Stimulated activated CD8-positive, alpha-beta memory T cell treated with anti-CD3 and anti-CD28 coated beads, Interleukin-4, amount 100 ng/mL, for 1 hour (primary cell): ENCODE measurements at places on chromosomes 1 and 21.

DNA sequence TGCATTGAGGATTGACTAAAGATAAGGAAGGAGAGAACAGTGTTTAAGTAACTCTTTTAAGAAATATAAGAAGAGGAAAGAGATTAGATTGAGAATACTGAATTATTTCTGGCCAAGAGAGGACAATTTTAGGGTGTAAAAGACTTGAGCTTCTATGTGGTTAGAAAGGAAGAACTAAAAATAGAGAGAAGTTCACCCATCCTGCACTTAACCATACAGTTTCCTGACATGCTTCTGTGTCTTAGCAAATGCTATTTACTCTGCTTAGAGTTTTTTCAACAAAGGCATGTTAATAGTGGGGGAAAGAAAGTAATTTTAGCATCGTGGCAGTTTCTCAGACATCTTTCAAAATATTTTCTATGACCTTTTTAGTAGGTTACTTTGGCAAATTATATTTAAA is 122.8 kb upstream of the GPR52 start:
- DNase-seq, result no peak

DNA sequence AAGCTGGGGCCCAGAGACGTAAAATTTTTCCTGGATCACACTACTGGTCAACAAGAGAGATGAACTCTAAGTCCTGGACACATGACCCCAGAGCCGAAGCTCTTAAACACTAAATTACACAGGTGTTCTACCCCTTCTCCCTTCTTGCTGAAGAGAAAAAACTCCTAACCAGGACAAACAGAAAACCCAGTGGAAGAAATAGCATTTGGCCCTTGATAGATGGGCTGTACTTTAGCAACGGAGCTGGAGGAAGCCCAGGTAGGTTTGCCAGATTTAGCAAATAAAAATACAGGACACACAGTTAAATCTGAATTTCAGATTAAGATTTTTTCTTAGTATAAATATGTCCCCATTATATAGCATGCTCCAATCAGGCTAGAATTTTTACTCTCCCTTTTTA is 72.7 kb downstream of the DIRAS3 start:
- no peak for DNase-seq

DNA sequence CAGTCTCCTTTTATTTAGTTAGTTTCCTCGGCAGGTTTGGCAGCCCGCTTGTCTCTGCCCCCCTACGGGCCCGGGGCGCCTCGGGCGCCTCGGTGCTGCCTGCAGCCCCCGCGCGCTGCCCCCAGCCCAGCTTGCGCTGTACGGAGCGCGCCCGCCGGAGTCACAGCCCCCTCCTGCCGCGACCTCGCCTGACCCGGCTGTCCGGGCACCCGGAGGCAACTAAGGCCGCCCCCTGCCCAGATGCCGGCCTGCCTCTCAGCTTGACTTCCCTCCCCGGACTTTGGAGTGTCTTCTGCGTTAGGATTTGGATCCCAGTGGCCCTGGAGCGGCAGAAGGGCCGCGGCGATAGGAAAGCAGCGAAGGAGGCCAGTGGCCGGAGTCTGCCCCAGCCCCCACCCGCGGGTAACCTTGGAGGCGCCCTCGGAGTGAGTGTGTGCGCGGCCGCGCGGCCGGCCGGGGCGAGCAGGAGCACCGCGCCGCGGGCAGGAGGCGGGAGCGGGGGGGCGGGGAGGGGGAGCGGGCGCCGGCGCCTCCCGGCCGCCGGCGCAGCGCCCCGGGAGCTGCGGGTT is 7.6 kb downstream of the CDKN2C start:
- DNase-seq, result no peak

- no peak for DNase-seq
These were observed 224.9 kb upstream of the JUN start for GRCh38 chr1:59008599-59009347.

DNA sequence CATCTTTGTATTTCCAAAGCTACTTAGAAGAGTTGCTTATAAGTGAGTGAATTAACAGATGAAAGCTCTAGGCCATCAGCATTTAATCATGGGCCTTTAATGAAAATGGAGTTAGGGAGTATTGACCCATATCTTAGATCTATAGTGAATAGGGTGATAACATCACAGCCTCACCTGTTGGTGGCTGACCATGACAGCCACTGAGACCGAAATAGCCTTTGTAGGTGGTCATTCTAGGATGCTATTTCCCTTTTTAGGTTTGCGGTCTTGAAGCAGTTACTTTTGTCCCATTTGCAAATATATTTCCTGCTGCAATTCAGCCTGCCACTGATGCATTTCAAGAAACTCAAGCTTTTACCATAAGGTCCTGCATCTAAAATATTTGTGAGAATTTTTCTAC is 410.1 kb upstream of the LYPLAL1 start:
- DNase-seq, result no peak

- peak; percentile 26 for DNase-seq
These were observed 8.2 kb downstream of the IFFO2 start for GRCh38 chr1:18948048-18948912.

GRCh38 chr1:211329764-211330201 is 3.1 kb downstream of the TRAF5 start:
- no peak for DNase-seq

- no peak for DNase-seq
These were observed 27.4 kb upstream of the RNF2 start for GRCh38 chr1:185017966-185018365.

- DNase-seq, result no peak
These were observed 400.6 kb downstream of the PTPRU start for GRCh38 chr1:29636936-29637335.

- DNase-seq, result no peak
These were observed 22.2 kb upstream of the MYOC start for GRCh38 chr1:171674431-171675405.

DNA sequence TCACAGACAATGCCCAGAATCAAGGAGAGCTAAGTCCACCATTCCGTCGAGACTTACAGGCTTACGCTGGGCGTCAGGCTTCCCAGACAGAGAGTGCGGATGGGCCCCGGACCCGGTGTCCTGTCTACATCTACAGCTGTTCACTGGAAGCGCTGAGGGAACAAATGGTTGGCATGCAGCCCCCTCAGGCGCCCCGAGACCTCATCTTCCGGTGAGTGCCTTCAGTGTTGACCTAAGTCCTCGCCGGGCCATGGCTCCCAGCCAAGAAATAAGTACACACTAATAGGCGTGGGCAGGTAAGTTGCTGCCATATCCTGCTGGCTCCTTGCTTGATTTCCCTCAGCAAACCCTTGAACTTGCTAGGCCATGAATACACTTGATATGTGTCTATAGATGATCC is 26.2 kb downstream of the HYI start:
- DNase-seq, result no peak

GRCh38 chr1:221437171-221437570 is 304.7 kb downstream of the DUSP10 start:
- DNase-seq, result no peak

DNA sequence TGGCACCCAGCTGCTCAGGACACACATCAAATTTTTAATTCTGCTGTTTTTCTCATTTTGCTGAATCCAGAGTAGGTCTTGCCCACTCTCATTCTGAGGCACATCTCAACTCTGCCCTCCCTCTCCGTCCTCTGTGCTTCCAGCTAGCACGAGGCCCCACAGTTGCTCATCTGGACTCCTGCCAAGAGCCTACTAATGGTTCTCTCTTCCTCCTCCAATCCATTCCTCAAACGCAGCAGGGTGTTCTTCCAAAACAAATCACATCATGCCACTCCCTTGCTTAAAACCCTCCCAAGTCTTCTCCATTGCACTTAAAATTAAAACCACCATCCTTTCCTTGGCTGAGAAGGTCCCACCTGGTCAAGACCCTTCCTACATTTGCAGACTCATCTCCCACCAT is 49.8 kb upstream of the SCAF4 start:
- DNase-seq, result no peak

GRCh38 chr1:218371927-218372672 is 27.0 kb downstream of the TGFB2 start:
- no peak for DNase-seq

GRCh38 chr1:197915260-197915861 is 1.8 kb upstream of the LHX9 start:
- DNase-seq, result no peak

DNA sequence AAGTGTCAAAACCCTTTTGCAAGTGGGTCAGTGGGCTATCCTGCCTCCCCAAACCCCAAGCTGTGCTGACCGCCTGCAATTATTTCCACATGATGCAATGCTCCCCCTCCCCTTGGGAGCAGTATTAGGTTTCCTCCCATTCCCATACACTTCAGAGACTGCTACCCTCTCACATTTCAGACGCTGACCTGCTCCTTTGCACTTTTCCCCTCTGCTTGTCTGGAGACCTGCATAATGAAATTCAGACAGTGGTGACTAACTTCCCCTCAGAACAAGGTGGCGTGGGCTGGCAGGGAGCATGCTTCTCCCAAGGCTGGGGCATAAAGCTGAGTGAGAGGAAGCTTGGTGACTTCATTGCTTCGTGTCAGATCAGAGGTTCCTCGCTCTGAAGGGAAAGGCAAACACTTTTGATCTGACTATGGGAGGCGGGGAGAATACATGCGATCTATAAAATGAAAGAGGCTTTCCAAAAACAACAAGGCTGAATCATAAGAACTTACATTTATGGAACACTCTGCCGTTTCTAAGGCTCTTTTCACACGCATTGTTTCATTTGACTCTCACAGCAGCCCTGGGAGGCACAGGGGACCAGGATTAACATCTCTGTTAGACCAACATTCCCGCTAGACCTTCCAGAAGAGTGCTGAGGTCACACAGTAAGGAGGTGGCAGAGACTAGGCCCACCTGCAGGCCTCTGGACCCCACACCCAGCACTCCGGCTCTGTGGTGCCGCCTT is 27.5 kb upstream of the ROR1 start:
- no peak for DNase-seq

DNA sequence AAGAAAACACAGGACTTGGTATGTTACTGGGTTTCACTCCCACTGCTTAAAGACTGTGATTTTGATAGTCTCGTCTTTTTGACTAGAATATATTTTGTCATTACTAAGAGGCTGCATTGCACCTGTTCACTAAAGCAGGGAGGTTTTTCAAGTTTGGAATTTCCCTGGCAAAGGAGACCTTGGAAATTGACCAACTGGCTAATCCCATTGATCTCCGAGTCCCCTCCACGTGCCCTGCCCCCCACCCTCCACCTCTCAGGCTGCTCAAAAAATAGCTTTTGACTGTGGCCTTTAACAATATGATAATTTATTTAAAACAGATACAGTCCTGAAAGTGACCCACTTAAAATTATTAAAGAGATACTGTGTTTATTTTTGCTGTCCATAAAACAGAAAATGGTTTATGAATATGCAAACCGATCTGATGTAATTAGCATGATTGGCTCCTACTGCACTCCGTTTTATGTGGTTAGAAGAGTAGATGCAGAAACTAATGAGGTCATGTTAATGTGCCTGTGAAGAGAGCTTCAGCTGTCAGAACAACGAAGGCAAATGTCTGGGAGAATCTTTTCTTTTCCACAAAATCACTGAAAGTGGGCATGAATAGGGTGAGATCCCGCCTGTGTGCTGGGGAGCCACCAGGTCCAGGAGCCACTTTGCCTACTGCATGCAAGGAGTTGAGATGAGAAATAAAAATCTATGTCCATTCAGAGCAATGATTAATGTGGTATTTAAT is 361.5 kb downstream of the RRAGC start:
- no peak for DNase-seq

DNA sequence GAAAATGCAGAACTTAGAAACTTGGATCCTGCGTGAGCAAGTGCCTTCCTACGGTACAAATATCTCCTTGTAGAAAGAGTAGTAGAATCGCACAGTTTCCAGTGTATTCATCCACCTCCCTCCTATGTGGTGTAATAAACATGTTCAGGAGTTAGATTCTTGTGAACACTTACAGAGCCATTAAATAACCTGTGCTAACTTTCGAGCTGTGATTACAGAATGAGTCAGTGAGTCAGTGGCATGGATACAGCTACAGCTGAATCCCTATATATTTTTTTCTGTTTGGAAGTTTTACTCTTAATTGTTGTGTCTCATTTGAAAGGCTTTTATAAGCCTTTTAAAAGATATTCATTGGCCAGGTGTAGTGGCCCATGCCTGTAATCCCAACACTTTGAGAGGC is 148.7 kb downstream of the EDEM3 start:
- DNase-seq, result no peak

- DNase-seq, result no peak
These were observed 522 bp downstream of the SLC45A1 start for GRCh38 chr1:8318436-8318835.

GRCh38 chr1:37166005-37166404 is 131.7 kb upstream of the GRIK3 start:
- no peak for DNase-seq

GRCh38 chr1:14323568-14324247 is 274.8 kb upstream of the KAZN start:
- DNase-seq, result no peak

- DNase-seq, result no peak
These were observed 13.4 kb downstream of the CLEC20A start for GRCh38 chr1:178483251-178483957.

- no peak for DNase-seq
These were observed 8.6 kb upstream of the COL6A2 start for GRCh38 chr21:46089285-46089684.

DNA sequence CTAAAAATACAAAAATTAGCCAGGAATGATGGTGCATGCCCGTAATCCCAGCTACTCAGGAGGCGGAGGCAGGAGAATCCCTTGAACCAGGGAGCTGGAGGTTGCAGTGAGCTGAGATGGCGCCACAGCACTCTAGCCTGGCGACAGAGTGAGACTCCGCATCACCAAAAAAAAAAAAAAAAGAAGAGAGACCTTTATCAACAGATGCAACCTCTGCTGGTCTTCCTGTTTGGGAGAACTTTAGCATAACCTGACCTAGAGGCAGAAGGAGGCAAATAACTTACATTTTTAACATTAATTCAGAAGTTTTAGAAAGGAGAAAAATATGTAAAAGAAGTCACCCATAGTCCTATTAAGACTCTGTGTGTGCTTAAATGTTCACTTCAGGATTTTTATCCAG is 32.4 kb downstream of the SLAMF1 start:
- no peak for DNase-seq

GRCh38 chr1:231442735-231443134 is 20.6 kb upstream of the EGLN1 start:
- DNase-seq, result no peak

DNA sequence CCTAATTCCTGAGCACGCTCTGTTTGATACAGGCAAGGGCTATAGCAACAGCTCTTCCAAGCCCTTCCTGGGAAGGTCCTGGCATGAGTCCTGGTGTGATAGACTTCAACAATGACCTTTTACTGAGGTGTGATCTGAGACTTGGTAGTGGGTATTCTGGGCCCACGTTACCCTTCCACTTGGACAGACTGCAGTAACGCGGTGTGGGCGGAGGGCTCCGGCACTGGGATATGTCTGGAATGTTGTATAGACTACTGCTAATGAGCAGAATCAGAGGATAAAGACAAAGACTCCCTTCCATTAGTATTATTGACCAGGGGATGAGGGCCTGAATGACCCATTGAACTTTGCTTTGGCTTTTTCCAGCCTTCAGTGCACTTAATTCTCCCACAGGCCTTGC is 262.3 kb downstream of the RWDD3 start:
- no peak for DNase-seq

- no peak for DNase-seq
These were observed 244.5 kb downstream of the GPR52 start for GRCh38 chr1:174692313-174692712.

DNA sequence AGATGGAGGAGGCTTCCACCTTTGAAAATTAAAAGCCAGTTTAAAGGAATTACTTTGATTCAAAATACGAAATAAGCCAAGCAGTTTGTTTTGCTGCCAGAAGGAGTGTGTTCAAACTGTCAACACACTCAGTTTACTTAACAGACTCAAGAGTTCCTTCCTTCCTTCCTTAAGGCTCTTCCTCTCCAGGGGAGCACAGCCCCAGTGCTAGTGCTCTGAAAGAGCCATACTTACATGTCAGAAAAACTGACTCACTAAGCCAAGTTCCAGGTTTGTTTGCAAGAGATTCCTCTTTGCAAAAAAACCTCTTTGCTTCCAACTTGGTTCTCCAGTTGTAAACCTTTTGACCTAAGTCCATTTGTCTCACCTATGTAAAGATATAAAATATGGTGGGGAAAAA is 14.3 kb downstream of the SETD4 start:
- DNase-seq, result no peak
